ENCODE measurements at places on chromosomes 5 and 9.

- DNase-seq, result no peak
Observed at GRCh38 chr5:142618130-142618523, 67.8 kb downstream of the FGF1 start.

DNA sequence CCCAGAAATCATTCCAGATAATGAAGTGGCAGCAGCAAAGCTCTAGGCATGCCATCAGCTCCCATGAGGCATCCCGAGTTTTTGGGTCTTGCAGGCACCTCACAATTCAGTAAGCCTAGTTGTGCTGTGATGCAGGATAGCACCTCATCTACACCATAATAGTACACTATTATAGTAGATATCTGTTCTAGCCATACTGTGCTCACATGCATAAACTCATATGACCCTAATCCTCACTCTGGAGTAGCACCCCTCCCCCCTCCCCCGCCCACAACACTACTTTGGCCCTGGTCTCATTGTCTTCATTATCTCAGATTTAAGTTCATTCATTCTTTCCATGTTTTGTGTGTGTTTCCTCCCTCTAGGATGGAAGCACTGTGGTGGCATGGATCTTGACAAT lies 102.5 kb upstream of the PITX1 start:
- no peak for DNase-seq

- DNase-seq, result no peak
Observed at GRCh38 chr5:162842727-162843126, 594.7 kb upstream of the CCNG1 start.

GRCh38 chr9:91035825-91036208 lies 234.2 kb downstream of the SYK start:
- no peak for DNase-seq

- DNase-seq, result no peak
Observed at GRCh38 chr9:2213830-2214468, 198.8 kb downstream of the SMARCA2 start.

DNA sequence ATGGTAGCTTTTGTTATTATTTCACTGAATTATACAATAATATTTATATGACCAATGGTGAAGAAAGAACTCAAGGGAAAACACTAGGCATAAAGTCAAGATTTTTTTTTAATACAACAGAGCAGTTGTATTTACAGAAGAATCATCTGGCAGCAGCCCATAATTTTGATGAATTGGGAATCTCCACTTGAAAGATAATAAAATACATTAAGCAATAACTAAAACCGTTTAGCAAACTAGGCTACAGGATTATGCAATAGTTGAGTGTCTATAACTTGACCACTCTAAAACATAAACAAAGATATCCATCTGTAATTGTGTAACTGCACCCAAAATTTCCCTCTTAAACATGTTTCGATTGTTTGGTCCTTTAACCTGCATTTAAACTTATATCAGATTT lies 80.8 kb downstream of the SNCAIP start:
- DNase-seq, result no peak

DNA sequence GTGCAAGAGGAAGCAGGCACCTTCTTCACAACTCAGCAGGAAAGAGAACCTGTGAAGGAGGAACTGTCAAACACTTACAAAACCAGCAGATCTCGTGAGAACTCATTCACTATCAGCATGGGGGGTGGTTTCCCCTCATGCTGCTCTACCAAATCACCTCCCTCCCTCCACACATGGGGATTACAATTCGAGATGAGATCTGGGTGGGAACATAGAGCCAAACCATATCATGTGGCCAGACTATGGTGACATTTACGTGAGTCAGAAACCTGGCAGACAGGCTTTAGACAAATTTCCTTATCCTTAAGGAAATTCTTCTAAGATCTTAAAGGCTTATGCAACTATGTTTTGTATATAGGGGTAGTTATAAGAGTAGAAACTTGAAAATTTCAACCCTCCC lies 8.7 kb upstream of the AOPEP start:
- no peak for DNase-seq

DNA sequence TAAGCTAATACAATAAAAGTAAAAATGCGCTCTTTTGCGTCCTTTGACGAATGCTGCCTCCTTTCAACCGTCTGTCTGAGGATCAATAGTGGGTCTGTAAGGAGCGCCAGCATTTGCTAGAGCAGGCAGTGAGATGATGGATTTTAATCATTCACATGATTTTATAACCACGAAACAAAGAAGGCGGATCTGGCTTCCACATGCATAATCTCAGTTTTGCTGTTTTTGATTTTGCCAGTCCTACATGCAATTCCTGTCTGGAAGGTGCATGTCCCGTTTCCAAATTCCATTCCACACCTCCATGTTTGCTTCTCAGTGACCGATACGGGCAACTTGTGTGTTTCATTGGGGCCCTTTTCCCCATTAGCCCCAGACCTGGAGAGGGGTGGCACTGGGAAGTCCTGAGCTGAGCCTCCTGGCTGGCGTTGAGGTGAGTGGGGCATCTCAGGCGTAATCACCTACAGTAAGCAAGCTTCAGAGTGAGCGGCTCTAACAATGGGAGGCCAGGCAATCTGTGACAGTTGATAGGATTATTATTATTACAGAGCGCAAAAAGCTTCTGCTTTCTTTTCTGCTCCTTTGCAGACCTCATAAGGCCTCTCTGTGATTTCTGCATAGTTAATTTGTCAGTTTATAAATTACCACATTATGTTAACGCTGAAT lies 405.4 kb downstream of the ZSWIM6 start:
- DNase-seq, result no peak

- no peak for DNase-seq
Observed at GRCh38 chr9:121688146-121688680, 36.8 kb downstream of the DAB2IP start.

- no peak for DNase-seq
Observed at GRCh38 chr9:126549246-126550006, 64.3 kb upstream of the LMX1B start.

DNA sequence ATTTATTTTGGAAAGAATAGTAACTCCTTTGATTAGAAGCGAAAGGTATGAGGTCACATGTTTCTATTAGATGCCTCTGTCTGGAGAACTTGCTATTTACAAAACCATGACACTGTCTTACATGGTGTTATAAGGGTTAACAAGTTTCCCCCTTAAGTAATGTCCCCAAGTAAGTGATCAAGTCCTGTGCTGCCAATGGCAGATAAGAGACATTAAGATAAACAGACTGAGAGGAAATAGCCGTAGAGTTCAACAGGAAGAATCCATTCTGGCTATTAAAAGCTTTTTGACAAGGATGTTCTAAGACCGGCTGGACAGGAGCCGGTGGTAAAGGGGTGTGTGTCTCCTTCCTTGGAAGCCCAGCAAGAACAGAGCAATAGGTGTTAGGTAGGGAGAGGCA lies 257.5 kb downstream of the GADD45G start:
- DNase-seq, result no peak

- no peak for DNase-seq
Observed at GRCh38 chr9:89878003-89878411, 273.2 kb downstream of the GADD45G start.

- no peak for DNase-seq
Observed at GRCh38 chr5:99369797-99370593, 441.2 kb upstream of the CHD1 start.

GRCh38 chr5:98630621-98631020 lies 142.8 kb upstream of the RGMB start:
- DNase-seq, result no peak

DNA sequence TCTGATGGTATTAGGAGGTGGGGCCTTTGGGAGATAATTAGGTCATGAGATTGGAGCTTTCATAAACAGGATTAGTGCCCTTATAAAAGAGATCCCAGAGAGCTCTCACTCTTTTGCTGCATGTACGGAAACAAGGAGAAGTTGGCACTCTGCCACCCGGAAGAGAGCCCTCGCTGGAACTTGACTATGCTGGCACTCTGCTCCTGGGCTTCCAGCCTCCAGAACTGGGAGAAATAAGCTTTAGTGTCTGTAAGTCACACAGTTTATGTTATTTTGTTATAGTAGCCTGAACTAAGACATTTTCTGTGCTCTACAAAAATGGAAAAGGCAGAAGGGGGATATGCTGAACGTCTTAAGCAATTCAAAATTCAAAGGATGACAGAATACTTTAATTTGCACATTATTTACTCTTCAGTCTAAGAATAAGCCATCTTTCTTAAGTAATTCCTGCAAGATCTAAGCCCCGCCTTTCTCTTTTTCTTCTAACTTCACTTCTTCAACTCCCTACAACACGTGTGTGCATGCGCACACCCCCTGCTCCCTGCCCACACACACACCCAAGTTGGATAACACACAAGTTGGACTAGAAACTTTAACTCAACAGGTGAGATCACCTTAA lies 17.3 kb downstream of the NFIB start:
- DNase-seq, result no peak

- DNase-seq, result no peak
Observed at GRCh38 chr5:172541099-172541772, 86.9 kb upstream of the SH3PXD2B start.

- no peak for DNase-seq
Observed at GRCh38 chr9:129383019-129383560, 205.0 kb upstream of the IER5L start.

- no peak for DNase-seq
Observed at GRCh38 chr5:179624841-179625271, 1.4 kb upstream of the HNRNPH1 start.

Data from effector memory CD8-positive, alpha-beta T cell (primary cell).